SK-MEL-5 (cell line): ENCODE measurements at places on chromosomes 16 and 17.

GRCh38 chr17:78974635-78975591, 4.8 kb downstream of the LGALS3BP start:
- DNase-seq: peak; percentile 69

DNA sequence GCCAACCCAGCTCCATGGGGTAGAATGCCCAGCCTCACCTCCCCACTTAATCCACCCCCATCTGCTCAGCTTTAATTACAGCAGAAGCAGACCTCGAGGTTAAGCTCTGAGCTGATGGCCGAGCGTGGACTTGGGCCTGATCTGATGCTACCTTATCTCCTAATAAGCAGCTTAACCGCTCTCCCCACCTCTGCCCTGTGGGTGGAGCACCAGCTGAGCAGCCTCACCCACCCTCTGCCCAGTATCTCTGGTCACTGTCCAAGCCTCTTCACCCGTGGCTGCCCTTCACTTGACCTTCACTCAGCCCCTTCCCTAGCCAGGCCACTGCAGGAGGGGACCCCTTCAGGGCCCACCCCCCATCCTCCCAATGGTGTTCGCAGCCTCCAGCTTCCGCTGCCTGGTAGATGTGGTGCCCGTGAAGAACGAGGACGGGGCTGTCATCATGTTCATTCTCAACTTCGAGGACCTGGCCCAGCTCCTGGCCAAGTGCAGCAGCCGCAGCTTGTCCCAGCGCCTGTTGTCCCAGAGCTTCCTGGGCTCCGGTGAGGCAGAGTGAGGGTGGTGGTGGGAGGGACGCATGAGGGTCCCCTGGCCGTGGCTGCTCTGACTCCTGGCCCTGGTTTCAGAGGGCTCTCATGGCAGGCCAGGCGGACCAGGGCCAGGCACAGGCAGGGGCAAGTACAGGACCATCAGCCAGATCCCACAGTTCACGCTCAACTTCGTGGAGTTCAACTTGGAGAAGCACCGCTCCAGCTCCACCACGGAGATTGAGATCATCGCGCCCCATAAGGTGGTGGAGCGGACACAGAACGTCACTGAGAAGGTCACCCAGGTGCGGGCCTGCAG, 6.8 kb downstream of the KCNH6 start:
- no peak for DNase-seq

GRCh38 chr16:23673971-23674614, 4.6 kb upstream of the PLK1 start:
- no peak for DNase-seq

GRCh38 chr17:79065105-79065670, 9.4 kb upstream of the ENGASE start:
- peak; percentile 90 for DNase-seq

GRCh38 chr17:50218071-50218759, 16.8 kb upstream of the COL1A1 start:
- no peak for DNase-seq

DNA sequence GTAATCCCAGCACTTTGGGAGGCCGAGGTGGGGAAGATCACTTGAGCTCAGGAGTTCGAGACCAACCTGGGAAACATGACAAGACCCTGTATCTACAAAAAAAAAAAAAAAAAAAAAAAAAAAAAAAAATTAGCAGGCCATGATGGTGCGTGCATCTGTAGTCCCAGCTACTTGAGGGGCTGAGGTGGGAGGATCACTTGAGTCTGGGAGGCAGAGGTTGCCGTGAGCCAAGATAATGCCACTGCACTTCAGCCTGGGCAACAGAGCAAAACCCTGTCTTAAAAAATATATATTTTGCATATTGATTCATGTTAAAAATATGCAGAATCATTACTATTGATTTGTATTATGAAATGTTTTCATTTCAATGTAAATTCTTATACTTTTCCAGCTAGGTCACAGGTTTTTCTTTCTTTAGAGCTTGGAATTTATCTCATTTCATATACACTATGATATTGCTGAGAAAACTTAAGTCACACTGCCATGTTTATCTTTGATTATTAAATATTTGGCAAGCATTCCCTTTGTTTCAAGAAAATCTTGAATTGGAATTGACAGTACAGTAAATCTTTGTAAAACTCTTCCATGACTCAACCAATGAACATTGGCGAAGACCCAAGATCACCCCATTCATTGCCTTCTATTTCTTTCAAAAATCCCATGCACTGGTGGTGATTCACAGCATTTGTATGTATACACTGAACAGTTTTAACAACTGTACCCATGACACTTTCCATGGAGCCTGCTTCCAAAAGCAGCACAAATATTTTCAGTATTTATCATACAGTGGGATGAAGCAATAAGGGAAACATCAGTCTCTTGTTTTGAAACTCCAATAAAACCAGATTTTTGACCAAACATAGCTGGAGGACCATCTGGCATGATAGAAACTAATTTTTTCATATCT, 83.5 kb upstream of the TNRC6A start:
- DNase-seq: peak; percentile 89
